ENCODE measurements at places on chromosomes 3 and 15. TPM values are rescaled to one million over a fixed set of nuclear protein-coding genes. Genes with fewer than 3 reads are reported as not detected.

The GRIP2 gene
- 11.2 TPM for total RNA-seq

GRCh38 chr3:70982700-70983140 is 600.8 kb downstream of the FOXP1 start:
- peak; percentile 14 for DNase-seq

DNA sequence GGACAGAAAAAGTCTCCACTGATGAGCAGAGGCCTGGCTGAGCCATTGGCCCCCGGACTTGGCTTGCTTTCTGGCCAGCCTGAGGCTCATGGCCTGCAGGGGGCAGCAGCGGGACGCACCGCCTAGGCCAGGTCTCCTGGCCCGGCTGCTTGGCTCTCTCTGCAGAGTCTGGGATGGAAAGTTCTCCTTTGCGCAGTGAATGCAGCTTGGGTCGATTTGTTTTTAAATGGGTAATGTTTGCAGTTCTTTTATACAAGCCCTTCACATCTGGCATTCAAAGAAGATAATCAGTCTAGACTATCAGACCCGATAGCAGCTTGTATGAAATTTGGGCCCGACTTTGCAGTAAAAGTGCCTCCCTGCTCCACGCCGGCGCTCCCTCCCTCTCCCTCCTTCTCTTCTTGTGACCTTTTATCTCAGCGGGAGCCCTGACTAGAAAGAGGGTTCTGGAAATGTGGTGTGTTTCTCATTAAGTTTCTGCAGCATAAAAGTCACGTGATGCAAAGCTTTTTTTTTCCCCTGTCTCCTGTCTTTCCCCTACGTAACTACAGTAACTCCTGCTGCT is 59.9 kb downstream of the ZNF621 start:
- DNase-seq = peak; percentile 87

DNA sequence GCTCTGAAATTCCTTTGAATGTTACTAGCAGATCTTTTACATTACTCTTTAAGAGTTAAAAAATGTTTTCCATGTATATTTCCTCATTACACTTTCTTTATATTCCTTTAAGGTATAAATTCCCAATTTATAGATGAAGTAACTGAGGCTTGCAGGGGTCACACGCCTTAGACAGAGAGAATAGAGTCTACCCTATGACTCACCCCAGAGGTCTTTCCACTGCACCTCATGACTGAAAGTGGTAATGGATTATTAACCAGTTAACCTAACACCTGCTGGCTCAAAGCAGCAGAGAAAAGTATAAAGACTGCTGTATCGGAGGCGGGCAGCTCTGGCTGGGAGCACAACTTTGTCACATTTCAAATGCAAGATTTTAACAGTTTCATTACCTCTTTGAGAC is 37.7 kb downstream of the LDHAL6B start:
- DNase-seq = no peak

GRCh38 chr3:102104033-102104432 is 254.7 kb downstream of the NFKBIZ start:
- no peak for DNase-seq

- DNase-seq = no peak
Measured at GRCh38 chr3:24662449-24663345, 168.0 kb upstream of the THRB start.

The GRAMD1C gene
- 2.4 TPM for total RNA-seq

DNA sequence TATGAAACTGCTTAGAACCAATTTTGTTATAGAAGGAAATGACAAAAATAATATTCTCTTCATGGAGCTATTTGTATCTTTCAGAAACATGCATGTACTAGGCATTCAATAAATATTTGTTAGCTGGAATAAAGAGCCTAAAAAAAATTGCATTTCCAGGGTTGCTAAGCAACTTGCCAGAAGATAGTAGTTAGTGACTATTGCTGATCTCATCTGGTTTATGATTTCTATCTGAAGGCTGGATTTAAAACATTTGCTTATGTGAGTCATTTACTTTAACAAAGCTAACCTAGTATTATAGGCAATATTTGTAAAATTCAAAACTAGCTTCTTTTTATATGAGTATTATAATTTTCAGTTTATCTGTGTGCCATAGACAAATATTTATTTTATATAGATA is 78.3 kb downstream of the NAALADL2 start:
- no peak for DNase-seq

DNA sequence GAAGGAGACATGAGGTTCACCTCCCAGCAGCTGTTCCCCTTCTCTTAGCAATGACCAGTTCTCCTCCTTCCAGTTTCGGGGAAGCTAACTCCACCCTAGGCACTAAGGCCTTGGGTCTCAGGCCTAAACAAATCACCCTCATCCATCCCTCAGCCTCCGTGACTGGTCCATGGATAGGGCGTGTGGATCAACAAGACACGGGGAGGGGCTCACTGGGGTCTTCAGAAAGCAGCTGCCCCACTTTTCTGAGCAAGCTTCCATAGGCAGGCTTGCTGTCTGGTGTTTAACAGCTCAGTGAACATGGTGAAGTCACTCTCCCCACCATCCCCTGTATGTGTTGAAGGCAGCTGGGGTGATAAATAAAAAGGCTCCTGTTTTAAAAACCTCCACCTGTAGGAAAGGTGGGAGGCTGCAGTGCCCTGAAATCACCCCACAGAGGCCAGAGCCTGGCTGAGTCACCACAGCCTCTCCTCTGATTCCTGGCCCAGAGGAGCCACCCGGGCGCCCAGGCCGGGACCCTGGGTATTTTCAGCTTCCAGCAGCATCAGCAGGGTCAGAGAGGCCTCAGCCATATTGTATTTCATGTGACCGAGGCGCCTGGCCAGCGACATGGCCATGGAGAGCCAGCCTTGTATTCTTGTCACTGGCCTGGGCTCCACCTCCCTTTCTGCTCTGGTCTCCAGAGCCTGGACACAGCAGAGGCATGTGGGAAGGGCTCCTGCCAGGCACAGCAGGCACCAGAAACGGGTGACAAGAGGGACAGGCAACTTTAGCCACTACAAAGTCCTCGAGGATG is 60.3 kb upstream of the HERC1 start:
- no peak for DNase-seq

The MASP1 gene
- 0.60 TPM for total RNA-seq

GRCh38 chr15:76158815-76159214 is 99.0 kb downstream of the TMEM266 start:
- no peak for DNase-seq

DNA sequence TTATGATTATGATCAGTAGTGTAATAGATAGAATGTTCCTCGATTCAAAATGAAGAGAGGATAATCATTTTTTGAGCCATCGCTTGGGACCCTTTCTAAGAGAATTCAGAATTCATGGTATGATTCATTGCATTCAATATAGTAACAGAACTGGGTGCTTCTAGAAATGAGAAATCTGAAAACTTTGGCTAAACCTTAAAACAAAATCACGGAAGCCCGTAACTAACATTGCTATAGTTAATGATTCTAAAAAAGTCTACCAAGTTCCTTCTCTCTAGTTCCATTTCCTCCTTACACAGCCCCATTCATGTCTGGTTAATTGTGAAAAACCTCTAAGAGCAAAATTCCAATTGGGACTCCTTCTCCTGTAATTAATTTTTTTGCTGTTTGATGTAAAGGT is 217.1 kb downstream of the GBE1 start:
- DNase-seq = no peak

The SPINT1 gene
- 217 TPM for total RNA-seq

The C3orf85 gene
- total RNA-seq = not detected

The DNAH12 gene
- 1.1 TPM for total RNA-seq

All from progenitor cell of endocrine pancreas (in vitro differentiated cells).